ENCODE measurements at places on chromosomes 4 and X.

- DNase-seq = no peak
Measured at GRCh38 chr4:182144626-182145333, 98.4 kb upstream of the TENM3 start.

DNA sequence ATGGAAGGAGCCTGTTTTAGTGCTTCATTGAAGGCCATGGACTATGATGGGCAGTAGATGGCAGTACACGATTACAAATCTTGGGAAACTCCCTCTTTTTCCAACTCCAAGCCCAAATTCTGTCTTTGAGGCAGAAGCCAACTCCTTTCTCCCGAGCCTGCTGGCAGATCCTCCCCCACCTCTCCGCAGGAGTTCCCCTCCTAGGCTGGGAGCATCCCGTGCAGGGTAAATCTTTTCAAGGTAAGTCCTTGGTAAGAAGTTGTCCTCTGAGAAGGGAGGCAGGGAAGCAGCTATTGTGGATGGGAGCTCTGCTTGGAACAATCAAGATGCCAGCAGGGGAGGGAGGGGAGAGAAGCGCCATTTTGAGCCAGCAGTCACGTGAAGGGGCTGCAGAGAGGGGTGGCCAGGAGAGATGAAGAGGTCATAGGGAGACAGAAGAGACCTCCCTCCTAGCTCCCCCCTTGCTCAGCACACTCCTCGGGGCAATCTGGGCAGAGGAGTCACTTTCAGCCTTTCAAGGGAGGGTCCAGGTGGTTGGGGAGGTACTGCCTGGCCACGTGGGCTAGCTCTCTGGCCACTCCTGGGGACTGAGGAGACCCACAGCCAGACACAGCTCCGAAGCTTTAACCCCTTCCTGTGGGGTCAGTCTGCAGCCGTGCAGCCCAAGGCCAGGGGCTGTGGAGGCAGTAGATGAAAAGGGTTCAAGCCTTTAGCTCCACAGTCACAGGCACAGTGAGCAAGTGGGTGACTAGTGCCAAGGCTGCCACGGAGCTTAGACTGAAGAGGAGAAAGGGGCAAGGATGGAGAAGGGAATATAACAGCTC is 9.6 kb downstream of the CC2D2A start:
- DNase-seq = peak; percentile 72

GRCh38 chrX:45715748-45716147 is 515.1 kb upstream of the DIPK2B start:
- DNase-seq = no peak

- no peak for DNase-seq
Measured at GRCh38 chr4:123230061-123230460, 166.5 kb upstream of the SPRY1 start.

GRCh38 chr4:7186031-7186430 is 6.3 kb upstream of the SORCS2 start:
- no peak for DNase-seq

DNA sequence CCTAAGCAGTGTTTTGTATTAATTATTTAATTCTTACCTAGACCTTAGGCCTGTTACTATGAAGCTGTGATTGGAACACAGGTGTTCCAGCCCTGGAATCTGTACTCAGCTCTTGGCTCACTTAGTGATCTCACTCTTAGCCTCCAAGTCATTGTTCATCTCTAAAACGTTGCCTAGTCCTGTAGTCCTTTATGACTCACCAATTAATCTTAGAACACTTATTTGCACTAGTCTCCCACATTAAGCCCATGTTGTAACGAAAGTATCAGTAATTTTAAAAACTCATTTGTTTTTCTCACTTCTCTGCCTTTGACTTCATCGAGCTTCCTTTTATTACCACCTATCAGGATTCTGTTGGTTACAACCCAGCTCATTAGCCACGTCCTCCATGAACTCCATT is 1224.7 kb upstream of the TENM3 start:
- DNase-seq = no peak

GRCh38 chrX:18424482-18425198 is 768 bp upstream of the CDKL5 start:
- DNase-seq = no peak

- DNase-seq = no peak
Measured at GRCh38 chr4:39118034-39118658, 56.1 kb downstream of the KLHL5 start.

DNA sequence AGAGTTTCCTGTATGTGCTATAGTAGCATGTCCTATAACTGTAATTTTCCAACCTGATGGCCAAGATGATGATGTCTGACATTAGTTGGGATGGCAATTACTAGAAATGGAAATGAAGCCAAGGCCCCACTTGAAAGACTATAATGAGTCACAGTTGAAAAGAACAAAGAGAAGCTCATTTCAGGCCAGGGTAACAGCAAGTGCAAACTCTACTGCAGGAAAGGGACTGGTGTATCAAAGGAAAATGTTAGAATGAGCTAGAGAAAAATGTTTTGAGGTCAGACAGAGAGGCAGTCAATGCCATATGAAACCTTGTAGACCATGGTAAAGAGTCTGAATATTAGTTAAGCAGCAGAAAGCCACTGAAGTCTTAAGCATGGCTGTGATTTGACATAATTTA is 146.2 kb upstream of the SH3RF1 start:
- no peak for DNase-seq

- DNase-seq = no peak
Measured at GRCh38 chrX:413322-414201, 26.9 kb upstream of the PPP2R3B start.

DNA sequence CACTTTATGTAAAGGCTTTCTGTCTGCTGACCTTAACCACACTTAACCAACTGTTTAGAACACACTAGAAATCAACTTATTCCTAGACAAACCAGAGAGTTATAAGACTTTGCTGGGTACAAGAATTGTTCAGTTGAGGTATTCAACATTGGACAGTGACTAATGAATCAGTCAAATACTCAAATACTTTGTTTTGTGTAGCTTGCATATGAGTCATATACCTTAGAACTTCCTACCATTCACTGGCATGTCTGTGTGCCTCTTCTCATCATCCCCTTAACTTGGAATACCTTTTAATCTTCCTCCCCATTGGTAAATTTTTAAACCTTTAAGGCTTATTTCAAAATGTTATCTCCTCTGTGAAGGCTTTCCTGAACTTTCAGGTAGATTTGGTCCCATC is 708.8 kb upstream of the GRIA3 start:
- DNase-seq = no peak

- DNase-seq = no peak
Measured at GRCh38 chrX:44203791-44204190, 139.7 kb downstream of the EFHC2 start.

DNA sequence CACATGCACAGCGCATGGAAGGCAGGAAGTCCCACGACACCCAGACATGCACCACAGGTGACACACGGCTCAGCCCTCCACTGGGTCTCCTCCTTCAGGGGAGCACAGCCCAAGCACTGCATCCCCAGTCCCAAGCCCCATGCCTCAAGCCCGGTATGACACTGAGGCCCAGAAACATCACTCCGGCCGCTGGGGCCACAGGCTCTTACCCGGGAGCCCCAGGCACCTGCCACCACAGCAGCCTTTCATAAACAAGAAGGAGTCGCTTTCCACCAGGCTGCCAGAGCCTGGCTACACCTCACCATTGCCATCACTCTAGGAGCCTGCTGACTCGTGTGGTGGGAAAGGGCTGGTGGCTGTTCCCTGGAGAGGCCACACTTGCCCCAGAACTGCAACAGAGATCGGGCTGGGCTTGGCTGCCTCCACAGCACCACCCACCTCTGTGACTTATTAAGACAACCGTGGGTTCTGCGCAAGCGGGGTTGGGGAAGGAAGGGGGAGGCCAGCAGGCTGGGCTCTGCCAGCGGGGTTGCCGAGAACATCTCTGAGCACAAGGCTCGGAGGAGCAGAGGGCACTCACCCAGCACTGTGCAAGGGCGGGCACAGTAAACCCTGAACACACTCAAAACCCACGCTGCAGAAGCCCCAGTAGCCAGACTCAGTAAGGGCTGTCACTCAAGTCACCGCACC is 4.5 kb downstream of the HAUS7 start:
- DNase-seq = no peak

GRCh38 chr4:78069859-78070258 is 12.7 kb downstream of the FRAS1 start:
- no peak for DNase-seq

GRCh38 chr4:103097112-103097511 is 2.5 kb downstream of the BDH2 start:
- no peak for DNase-seq

GRCh38 chr4:5822619-5823018 is 70.3 kb downstream of the CRMP1 start:
- no peak for DNase-seq

DNA sequence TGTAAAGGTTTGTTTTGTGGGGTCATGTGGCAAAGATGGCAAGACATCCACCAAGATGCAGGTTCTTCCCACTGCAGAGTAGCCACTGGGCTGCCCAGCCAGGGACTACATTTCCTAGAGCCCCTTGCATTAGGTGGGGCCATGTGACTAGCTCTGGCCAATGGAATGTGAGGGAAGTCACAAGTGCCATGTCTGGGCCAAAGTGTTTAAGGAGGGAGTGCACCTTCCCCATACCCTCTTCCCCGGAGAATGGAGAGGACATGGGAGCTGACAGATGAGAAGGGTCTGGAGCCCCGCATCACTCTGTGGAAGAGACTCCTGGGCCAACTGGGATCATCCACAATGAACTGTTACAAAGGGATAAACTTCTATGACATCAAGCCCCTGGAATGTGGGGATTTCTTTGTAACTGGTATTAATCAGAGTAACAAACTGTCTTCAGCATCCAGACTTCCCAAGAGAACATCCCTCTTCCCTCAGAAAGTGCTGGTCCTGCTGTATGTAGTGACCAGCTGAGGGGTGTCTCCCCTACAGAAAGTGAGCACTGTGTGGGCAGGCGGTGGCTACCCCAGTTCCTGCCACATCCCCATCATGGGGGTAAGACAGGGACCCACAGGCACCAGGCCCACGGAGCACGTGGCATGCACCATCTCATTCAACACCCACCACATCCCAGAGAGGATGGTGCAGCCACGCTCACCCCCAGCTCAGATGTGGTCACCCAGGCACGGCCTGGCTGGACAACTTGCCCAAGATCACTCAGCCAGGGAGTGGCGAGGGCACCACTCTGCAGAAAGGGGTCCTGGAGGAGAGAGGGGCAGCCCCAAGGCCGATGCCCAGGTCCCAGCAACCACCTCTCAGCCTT is 10.9 kb downstream of the PPP2R2C start:
- DNase-seq = no peak

GRCh38 chrX:47226531-47227333 is 6.1 kb upstream of the USP11 start:
- no peak for DNase-seq

- no peak for DNase-seq
Measured at GRCh38 chrX:100512471-100512870, 72.3 kb upstream of the TNMD start.
